Colonic mucosa (tissue), 4 donors: ENCODE measurements at places on chromosomes 4 and X.
A peak's percentile ranks its signal among the peaks of the same experiment; 100 is the strongest.

GRCh38 chr4:55247521-55247920 lies 98.5 kb upstream of the SRD5A3 start:
- no peak for DNase-seq

DNA sequence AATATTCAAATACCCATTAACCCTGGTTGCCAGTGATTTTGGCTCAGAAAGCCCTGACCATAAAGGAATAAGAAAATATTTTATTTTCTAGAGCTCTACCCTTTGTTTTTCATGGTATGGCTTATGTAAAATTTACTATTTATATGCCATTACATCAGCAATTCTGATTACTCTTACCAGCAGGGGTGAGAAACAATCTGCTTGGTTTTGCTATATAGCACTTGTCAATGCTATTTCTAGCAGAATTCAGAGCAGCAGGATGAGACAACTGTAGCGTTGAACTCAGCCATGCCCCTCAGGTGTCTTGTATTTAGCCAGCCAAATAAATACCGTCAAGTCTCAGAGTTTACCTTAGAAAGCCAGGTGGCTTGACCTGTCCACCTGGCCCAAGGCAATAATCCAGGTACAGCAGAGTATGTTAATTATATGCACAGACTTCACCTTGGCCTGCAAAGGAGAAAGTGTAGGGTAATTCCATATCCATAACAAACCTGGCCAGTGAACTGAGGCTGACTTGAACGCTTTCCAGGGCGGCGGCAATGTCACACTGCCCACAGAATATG lies 1303.5 kb downstream of the RAPGEF2 start:
- DNase-seq = no peak

DNA sequence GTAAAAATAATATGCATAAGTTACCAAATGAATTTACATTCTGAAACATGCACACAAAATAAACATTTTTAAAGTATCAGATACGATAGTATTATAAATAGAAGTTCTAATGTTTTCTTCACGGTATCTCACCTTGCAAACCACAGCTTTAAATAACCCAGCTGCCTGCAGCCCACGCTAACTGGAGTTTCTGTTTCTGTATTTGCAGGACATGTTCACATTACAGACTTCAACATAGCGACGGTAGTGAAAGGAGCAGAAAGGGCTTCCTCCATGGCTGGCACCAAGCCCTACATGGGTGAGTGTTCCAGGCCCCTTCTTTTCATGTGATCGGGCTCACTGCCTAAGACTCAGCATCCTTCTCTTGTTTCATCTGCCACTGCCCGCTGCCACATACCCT lies 291.7 kb downstream of the EVC2 start:
- DNase-seq = no peak

GRCh38 chr4:53916431-53916889 lies 147.9 kb downstream of the CHIC2 start:
- no peak for DNase-seq

DNA sequence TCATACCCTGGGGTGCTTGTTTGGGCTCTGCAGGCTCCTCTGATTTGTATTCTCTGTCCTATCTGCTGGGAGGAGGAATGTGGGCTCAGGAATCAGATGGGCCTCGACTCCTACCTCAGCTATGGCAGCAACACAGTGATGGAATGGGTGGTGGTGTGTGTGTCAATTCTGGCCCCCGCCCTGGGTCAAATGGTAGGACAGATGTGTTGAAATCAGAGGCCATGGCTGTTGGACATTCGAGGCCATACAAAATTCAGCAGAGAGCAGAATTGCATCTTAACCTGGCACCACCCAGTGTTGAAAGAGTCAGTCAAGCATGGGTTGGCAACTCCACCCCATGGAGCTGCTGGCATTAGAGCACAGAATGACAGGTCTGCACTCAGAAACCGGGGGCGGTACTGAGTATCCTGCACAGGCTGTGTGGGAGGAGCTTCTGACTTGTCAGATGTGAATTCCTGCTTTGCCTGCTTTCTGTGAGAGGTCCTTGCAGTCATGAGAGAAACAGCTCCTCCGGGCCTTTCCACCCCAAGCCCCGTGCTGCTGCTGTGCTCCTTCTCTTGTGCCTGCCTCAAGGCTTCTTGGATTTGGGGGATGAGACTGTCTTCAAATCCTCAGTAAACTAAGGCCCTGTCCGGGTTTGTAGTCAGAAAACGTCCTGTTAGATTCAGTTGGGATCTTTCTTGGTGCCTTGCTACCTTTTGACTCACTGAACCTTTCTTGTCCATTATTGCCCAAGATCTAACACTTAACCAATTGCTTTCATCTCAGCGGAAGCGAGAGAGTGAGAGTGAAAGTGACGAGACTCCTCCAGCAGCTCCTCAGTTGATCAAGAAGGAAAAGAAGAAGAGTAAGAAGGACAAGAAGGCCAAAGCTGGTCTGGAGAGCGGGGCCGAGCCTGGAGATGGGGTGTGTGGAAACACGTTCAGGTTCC lies 13.0 kb downstream of the DKC1 start:
- no peak for DNase-seq

GRCh38 chr4:18931643-18932377 lies 910.3 kb upstream of the LCORL start:
- no peak for DNase-seq

DNA sequence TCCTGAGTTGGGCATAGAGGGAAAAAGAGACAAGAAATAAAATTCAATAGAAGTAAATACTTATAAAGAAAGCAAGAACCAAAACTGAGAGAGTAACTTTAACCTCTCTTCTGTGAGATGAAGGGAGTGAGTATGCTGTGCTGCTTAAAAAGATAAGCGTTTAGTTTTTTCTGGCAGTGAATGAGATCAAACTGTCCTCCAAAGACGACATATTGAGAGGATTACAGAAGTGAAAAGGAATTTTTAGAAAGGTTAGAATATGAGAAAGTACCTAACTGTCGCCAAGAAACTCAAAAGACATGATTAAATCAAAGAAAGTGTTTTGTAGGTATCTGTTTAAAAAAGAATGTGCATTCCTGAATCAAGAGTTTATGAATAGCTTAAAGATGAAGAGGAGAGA lies 16.0 kb downstream of the GAB1 start:
- no peak for DNase-seq

- DNase-seq = peak; percentile 77
Observed at GRCh38 chrX:15497865-15498264, 2.7 kb upstream of the BMX start.

GRCh38 chr4:7255488-7255881 lies 63.1 kb downstream of the SORCS2 start:
- DNase-seq = no peak

DNA sequence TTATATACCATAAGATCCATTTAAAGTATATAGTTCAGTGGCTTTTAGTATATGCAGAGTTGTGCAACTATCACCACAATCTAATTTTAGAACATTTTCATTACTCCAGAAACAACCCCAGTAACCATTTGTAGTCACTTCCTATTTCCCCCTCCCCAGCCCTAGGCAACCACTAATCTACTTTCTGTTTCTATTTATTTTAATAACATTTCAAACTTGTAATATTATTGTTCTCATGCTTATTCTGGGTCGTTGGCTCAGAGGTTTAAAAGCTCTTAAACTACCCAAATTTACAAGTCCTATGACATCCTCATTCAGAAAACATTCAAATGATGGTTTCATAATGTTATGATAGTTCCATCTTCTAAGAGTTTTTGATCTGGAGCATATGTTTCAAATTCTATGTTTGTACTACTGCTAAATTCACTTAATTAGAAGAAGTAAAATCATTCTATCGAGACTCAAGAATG lies 18.4 kb downstream of the XIAP start:
- DNase-seq = no peak

DNA sequence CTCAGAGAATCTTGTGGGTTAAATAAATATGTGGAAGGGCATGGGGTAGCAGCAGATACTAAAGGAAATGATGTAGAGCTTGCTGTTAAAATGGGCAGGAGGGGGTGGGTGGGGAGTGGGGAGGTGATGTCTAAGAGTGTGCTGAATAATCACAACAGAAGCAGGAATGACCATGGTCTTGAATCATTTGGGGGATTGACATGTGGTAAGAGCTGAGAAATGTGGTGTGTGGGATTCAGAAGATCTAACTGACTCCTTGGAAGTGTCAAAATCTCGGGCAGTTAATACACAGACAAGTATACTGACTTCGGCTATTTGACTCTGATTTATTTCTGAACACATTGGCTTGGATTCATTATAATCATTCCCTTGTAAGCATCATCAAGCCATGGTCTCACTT lies 6.8 kb downstream of the VGLL1 start:
- DNase-seq = no peak

DNA sequence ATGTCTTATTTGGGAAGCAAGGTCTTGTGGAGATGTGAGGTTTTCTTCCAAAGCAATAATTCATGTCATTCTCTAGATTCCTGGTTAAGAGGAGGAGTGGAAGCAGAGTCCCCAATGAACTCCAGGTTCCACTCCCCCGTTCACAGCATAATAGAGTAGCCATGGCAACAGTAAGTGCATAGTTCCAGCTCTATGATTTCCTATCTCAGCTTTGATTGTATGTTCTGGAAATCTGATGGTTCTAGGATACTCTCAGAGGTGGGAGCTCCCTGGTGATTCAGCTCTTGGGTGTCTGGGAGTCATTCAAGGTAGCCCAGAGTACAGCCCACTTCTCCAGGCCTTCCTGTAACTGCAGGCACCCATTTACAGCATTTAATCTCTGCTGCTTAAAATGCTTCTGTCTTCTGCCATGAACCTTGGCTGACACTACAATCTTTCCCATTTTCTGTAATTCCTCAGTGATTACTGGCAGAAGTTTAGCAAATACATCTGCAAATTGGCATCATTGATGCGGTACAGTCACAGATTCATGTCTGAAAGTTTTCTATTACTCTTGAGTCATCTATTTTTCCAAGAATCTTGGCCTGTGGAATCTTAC lies 242.0 kb downstream of the MAPK10 start:
- no peak for DNase-seq

DNA sequence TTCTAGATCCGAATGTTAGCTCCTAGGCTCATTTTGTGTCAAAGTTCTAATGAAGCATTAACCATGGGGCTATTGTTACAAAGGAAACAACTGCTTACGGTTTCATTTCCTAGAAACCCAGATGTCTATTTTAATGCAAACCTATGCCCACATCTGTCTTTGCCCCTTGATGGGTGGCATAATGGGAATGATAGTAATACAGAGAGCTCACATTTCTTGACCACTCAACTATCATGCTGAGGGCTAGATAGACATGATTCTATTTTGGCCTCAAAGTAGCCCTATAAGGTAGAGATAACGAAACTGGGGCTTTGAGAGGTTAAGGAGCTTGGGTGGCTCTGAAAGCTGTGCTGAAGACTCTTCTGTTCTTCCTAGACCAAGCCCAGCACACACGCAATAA lies 1.9 kb downstream of the TLR7 start:
- DNase-seq = no peak
